ENCODE measurements at places on chromosomes 7 and 10. TPM values are rescaled to one million over a fixed set of nuclear protein-coding genes. Genes with fewer than 3 reads are reported as not detected.

The SEC23IP gene
- 39.3 TPM for total RNA-seq

- H3K36me3 ChIP-seq: no peaks in the 10 kb centered on the region
- no peaks in the 10 kb centered on the region for H3K4me1 ChIP-seq
- H3K27ac ChIP-seq: no peak overlapping the region
- no peak overlapping the region for H3K4me3 ChIP-seq
Measured at GRCh38 chr10:28698075-28698474, 20.8 kb downstream of the BAMBI start.

- no peak for DNase-seq
- no peak overlapping the region for H3K27ac ChIP-seq
- H3K4me3 ChIP-seq: no peak overlapping the region
- H3K36me3 ChIP-seq: no peaks in the 10 kb centered on the region
- H3K27me3 ChIP-seq: peaks cover 92% of the 10 kb centered on the region
Measured at GRCh38 chr7:114082642-114083165, 163.9 kb upstream of the PPP1R3A start.

DNA sequence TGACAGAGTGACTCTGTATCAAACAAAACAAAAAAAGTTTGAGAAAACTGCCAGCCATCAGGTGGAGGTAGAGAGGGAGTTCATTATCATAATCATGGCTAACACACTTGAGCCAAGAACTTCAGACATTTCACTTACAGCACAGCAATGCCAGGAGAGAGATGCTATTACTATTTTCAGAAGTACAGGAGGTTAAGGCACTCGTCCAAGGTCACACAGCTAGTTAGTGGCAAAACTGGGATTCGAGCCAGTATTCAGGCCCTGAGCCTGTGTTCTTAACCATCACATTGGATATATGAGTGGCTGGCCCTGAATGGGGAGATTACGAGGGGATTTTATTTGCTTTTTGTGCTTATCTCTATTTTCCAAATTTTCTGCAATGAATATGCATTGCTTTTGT is 24.8 kb upstream of the UNC5B start:
- DNase-seq: no peak
- H3K27me3 ChIP-seq: peaks cover 26% of the 10 kb centered on the region
- no peaks in the 10 kb centered on the region for H3K36me3 ChIP-seq
- H3K4me1 ChIP-seq: no peaks in the 10 kb centered on the region
- H3K27ac ChIP-seq: no peak overlapping the region

The COL1A2 gene
- not detected for total RNA-seq

DNA sequence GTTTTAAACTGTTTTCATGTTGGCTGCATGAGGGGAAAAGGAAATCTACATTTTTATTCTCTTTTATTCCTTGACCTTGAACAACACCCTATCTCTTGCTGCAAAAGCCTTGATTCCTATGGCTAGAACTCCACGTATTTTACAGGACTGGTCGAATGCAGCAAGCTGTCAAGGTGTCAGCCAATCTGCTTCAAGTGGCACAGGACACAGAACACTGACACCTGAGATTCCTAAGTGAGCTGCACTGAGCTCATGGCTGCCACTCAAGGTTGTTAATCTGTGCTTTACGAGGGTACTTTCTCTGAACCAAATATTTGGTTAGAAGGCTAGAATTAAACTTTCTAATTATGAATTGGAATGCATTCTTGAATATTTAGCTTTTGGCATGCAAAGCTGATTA is 349.7 kb upstream of the COBL start:
- no peaks in the 10 kb centered on the region for H3K4me1 ChIP-seq
- H3K27ac ChIP-seq: no peak overlapping the region
- no peaks in the 10 kb centered on the region for H3K36me3 ChIP-seq

GRCh38 chr7:23235813-23236221 is 10.8 kb upstream of the GPNMB start:
- no peak overlapping the region for H3K4me3 ChIP-seq
- H3K36me3 ChIP-seq: no peaks in the 10 kb centered on the region
- peak; percentile 90 for DNase-seq
- peaks cover 11% of the 10 kb centered on the region for H3K4me1 ChIP-seq
- H3K27me3 ChIP-seq: no peaks in the 10 kb centered on the region

- H3K4me1 ChIP-seq: no peaks in the 10 kb centered on the region
- H3K36me3 ChIP-seq: no peaks in the 10 kb centered on the region
Measured at GRCh38 chr10:133058331-133059092, 29.2 kb upstream of the ADGRA1 start.

- no peak overlapping the region for H3K27ac ChIP-seq
- no peaks in the 10 kb centered on the region for H3K4me1 ChIP-seq
- no peaks in the 10 kb centered on the region for H3K36me3 ChIP-seq
Measured at GRCh38 chr7:112547916-112548315, 67.1 kb downstream of the LSMEM1 start.

- H3K36me3 ChIP-seq: no peaks in the 10 kb centered on the region
- no peak overlapping the region for H3K4me3 ChIP-seq
- H3K27me3 ChIP-seq: no peaks in the 10 kb centered on the region
- no peak for DNase-seq
Measured at GRCh38 chr7:69906283-69906995, 308.2 kb downstream of the AUTS2 start.
